ENCODE measurements at places on chromosomes 7 and 10.

DNA sequence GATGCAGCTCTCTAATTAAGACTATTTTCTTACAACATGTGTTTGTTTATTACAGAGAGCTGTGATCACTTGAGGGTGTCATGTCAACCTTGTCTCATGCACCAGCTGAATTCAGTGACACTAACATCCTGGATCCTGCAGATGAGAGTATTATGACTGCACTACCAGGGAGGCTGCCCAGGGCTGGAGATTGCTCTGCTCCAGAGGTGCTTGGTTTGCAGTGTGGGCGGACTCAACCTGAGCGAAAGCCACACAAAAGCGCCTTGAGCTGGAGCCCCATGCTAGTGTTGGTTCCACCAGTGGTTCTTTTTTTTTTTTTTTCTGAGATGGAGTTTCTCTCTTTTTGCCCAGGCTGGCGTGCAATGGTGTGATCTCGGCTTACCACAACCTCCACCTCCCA, 33.8 kb upstream of the ATXN7L1 start:
- no peak for DNase-seq

DNA sequence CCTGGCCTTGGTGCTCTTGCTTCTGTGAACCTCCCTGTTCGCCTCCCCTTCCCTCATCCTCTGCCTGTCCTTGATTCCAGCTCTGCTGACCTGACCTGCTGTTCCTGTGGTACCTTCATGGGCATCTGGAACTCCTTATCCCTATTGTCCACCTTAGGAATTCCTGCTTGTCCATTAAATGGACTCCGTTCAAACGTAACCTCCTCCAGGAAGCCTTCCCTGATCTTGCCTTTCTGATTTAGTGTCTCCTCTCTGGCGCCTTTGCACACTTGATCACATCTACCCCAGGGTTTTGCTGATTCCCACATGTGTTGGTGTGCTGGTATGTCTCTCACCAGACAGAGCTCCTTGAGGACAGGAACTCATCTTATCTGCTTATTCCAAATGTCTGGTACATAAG, 20.9 kb downstream of the TSPAN15 start:
- no peak for DNase-seq

- DNase-seq = no peak
These were observed 48.1 kb upstream of the PLEKHA1 start for GRCh38 chr10:122326385-122326784.

GRCh38 chr7:7554021-7554432, 12.7 kb upstream of the MIOS start:
- no peak for DNase-seq

Measured in CD4-positive, CD25-positive, alpha-beta regulatory T cell (primary cell).